ENCODE measurements at places on chromosomes 4 and X.

DNA sequence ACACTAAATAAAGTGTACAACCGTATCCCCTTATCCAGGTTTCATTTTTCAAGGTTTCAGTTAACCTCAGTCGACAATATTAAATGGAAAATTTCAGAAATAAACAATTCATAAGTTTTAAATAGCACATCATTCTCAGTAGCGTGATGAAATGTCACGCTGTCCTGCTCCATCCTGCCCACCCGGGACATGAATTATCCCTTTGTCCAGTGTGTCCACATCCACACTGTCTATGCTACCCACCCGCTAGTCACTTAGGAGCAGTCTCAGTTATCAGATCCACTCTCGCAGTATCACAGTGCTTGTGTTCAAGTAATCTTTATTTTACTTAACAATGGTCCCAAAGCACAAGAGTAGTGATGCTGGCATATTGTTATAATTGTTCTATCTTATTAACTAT, 54.7 kb downstream of the FRYL start:
- DNase-seq = no peak

DNA sequence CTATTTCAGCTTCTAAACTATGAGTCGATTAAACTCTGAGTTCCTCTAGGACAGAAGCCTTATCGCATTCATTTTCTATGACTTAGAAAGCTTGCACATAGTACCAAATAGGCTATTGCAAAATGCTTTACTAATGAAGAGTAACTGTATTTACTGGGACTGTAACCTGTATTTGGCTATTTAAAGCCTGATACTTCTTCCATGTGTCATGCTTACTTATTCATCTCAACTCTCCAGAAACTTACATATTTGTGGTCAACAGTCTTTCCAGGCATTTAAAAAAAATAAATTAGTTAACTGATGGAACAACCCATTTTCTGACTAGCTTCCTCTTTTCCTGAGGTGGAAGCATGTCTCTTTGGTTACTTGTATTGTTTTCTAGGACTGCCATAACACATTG, 467.9 kb downstream of the PCDH11X start:
- no peak for DNase-seq

DNA sequence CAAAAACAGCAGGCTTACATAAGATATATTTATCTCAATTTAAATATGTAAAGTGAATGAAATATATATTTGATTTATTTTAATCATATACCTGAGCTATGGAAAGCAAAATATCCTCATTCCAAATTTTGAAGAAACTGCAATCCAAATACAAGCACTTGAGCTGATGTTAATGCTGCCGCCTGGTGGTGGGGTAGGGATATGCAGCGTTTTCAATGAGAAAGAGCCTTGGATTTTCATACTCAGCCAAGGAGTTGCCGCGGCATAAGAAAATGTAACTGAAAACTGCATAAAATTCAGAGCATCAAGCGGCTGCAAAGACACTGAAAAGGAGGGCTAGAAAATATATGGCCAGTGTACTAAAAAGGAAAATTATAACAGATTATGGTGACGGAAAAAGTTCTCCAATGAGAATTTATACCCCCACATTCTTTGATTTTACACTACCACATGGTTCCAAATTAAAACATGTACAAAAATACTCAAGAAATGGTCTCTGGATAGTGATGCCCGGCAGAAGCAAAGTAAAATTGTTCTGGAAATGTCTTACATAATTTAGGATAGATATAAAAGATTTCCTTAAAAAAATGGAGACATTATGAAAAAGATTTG, 660.3 kb upstream of the PITX2 start:
- DNase-seq = peak; percentile 6

DNA sequence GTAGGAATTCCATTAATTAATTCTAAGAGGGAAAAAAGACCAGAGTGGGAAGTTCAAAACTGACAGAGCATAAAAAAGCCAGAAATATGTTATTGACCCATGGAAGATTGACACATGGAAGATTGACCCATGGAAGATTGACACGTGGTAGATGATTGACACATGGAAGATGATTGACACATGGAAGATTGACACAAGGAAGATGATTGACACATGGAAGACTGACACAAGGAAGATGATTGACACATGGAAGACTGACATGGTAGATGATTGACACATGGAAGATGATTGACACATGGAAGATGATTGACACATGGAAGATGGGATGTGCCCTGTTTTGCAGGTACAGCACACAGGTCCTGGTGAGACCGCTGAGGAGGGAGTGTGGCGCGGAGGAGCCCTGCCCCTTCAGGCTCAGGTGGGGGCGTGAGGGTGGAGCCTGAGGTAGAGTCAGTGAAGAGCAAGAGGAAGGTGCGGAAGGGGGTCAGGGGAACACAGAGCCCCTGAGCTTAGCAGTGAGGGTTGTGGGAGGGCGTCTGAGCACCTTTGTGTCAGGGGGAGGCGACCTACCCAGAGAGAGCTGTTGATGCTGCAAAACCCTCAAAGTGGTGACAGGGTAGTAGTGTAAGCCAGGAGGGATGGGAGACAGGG, 15.8 kb upstream of the PDE6B start:
- no peak for DNase-seq

GRCh38 chr4:123444290-123444731, 47.7 kb downstream of the SPRY1 start:
- DNase-seq = peak; percentile 28

DNA sequence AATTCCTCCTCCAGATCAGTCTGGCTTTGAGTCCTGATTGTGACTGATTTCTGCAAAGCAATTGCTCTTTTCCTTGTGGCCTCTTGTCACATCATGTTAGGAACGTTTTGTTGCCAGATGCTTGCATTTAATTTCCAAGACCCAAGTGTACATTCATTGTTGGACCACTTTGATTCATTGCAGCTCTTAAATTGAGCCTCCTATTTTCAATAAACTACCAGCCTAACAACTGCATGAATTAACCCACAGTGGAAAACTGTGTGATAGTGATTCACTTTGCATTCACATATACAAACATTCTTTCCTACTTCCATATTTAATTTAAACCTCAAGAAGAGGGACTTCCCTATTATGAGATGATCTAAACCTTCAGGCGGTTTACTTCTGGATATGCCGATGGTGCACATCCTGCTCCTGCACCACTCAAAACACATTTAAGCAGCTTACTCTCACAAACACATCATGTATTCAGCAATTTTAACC, 118.4 kb downstream of the AFF1 start:
- no peak for DNase-seq

DNA sequence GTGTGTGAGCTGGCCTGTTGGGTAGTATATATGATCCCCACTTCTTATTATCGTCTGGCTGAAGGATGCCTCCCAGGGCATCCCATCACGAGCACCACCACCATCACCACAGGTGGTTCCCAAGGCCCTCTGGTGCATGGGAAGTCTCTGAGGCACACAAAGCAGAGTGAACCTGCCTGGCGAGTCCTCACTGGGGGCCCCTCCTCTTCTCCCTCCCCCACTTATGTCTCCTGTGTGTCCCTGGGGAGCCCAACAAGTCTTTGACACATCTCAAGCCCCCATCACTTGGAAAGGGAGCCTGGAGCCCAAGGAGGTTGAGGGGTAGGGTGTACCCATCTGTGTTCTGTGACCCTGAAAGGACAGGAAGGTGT, 45.5 kb upstream of the NKX1-1 start:
- no peak for DNase-seq

DNA sequence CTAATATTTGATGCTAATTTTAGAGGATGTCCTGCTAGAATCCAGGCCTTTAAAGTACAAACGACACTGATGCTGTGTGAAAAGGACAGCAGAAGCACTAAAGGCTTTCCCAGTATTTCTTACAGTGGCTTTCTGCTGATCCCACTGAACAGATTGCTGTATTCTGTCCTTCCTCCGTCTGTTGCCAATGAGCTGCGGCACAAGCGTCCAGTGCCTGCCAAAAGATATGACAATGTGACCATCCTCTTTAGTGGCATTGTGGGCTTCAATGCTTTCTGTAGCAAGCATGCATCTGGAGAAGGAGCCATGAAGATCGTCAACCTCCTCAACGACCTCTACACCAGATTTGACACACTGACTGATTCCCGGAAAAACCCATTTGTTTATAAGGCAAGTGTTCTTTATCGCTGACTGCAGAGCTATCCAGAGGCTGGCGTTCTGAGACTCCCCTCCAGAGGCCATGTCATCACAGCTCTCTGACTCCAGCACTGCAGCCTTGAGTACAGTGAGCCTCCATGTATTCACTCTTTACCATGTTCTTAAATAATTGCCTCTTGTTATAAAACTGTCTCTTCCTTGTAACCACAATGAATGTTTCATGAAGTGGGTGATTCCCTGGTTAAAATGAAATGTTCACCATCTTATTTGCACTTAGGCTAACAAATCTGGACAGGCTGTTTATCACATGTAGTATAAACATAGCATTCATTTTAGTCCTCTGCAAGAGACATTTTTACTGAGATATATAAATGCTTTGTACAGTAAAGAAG, 43.6 kb downstream of the GUCY1B1 start:
- DNase-seq = no peak

DNA sequence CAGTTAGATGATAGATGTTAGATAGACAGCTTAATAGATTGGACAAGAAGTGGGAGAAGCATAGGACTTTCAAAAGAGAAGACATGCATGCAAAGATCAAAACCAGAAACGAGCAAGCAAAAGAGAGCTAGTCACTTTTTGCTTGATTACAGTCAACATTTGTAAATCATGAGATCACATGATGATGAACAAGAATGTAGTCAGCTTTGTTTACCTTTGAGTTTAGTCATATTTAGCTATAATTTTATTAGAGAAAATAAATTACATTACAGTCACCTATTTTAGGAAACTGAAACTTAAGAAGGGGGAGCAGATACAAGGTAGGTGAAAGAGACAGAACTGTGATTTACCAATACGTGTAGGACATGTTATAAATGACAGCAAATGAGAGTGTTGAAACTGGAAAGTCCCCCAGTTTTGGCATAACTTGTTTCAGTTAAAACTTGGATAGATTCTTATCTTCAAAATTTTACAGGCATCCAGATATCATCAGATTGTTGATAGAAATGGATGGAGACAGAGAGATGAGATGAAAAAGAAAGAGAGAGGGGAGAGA, 1083.1 kb upstream of the PCDH10 start:
- no peak for DNase-seq

DNA sequence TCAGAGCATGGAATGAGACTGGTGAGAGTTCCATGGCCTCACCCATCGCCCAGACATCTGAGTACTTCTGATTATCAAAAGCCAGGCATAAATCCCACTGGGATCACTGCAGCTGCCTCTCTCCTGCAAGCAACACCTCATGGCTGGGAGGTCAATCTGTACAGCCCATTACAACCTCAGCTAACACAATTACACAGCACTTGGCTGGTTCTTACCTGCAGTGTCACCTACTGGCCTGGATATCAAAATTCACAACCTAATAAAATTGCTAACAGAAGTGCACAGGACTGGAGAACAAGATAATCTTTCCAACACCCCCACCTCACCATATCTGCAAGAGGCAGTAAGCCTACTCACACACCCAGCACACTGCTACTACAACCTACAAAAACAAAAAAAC, 341.7 kb upstream of the NDST3 start:
- no peak for DNase-seq

GRCh38 chr4:530017-530781, 31.2 kb downstream of the PIGG start:
- DNase-seq = no peak
